HCT116 (cell line): ENCODE measurements at places on chromosomes 7 and 10. TPM values are rescaled to one million over a fixed set of nuclear protein-coding genes. Genes with fewer than 3 reads are reported as not detected.

Gene MSS51
- 1.7 TPM for total RNA-seq

Gene CHN2
- total RNA-seq: 2.1 TPM

Gene HOXA11
- total RNA-seq: 6.8 TPM

Gene PKD2L1
- 0.17 TPM for total RNA-seq

DNA sequence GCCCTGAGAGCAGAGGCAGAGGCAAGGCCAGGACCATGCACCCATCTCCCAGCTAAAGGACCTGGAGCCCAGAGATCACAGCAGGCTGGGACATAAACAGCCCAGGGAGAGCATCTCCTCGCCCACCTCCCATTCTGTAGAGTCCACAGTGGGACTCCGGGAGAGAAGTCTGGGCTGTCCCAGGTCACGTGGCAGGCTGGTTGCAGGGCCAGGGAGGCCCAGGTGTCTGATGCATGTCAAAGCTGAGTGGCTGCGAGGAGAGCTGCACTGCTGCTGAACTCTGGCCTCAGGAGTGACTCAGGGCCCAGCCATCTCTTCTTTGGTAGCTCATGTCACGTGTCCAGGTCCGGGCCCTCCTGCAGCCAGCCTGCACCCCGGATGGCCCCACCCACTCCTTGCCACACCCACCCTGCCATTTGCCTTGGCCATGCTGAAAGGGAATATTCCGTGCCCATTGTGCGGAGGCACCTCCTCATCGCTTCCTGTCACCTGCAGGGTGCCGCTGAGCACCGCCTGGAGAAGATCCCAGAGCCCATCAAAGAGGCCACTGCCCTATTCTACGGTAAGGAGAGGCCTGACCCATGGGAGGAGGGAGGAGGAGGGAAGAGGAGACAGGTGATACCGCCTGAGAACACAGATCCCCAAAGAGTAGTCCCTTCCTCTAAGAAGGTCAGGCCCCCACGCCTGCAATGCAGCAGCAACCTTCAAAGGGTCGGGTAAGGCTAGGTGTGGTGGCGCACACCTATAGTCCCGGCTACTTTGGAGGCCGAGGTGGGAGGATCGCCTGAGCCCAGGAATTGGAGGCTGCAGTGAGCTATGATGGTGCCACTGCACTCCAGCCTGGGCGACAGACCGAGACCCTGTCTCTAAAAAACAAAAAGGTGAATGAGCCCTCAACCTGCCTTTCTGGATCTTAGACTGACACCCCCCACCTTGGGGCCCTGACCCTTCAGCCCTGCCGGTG, 12.6 kb upstream of the SH2B2 start:
- H3K36me3 ChIP-seq: no peaks in the 10 kb centered on the region
- peak overlapping the region; percentile 83 for H3K27ac ChIP-seq
- H3K4me1 ChIP-seq: peaks cover 26% of the 10 kb centered on the region
- no peaks in the 10 kb centered on the region for H3K27me3 ChIP-seq

- no peak for DNase-seq
- H3K4me3 ChIP-seq: no peak overlapping the region
- H3K4me1 ChIP-seq: peaks cover 99% of the 10 kb centered on the region
- peak overlapping the region; percentile 99 for H3K27ac ChIP-seq
Observed at GRCh38 chr7:130908345-130909160, 174.5 kb upstream of the KLF14 start.

DNA sequence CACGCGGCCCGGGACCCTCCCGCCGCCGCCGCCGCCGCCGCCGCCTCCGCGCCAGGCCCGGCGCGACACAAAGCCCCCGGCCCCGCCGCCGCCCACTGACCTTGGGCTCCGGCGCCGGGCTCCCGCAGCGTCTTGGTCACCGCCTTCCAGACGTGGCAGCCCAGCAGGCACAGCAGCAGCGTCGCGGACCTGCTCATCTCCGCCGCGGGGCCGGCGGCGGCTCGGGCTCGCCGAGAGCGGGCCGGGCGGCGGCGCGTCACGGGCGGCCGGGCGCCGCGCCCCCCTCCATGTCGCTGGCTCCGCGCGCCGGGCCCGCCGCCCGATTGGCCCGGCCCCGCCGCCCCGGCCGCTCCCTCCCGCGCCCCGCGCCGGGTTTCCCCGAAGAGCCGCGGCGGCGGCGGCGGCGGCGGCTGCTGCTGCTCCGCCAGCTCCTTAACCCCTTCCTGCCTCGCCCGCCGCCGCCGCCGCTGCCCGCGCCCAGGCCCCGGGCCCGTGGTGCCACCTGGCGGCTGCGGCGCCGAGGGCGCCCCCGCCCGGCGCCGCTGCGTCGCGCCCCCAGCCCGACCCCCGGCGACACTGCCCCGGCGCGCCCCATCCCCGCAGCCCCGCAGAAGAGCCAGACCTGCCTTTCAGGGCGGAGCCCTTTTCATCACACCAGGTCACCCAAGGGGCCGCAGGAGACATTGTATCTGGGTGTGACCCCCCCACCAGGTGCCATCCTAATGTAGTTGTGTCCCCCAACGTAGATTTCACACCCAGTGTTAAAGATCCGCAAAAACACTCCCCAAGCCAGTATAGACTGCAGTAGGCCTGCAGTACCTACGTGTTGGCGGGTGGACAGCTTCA, at the start of gene FAM171A1:
FAM171A1 (minus strand) TSS at position 434 of the 846 bp plus-strand sequence; CDS start at position 197, 237 bp downstream.
- no peaks in the 10 kb centered on the region for H3K36me3 ChIP-seq
- H3K4me3 ChIP-seq: peak within 1 kb of the TSS; percentile 63
- peaks cover 6% of the 10 kb centered on the region; the same call in 1 of the 2 replicates for H3K4me1 ChIP-seq
- no peaks in the 10 kb centered on the region for H3K27me3 ChIP-seq
- no peak for DNase-seq
- H3K27ac ChIP-seq: peak within 1 kb of the TSS; percentile 56; the same call in 1 of the 2 replicates

DNA sequence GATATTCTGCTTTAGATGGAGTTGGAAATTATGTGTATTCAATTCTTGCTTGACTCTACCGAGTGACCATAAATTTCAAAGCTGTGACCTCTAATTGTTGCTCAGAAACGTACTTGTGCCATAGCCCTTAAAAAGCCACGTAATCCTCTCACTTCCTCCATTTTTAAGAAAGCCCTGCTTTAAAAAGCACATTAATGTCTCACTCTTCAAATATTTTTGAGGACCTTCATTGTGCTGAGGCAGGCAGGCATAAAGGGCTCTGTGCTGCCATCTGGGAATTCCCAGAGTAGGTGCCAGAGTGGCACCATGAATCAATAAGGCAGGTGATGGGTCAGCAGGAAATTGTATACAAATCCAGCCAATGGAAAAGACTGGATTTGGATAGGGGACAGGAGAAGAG, 97.7 kb upstream of the FAM204A start:
- H3K36me3 ChIP-seq: no peaks in the 10 kb centered on the region
- H3K4me1 ChIP-seq: no peaks in the 10 kb centered on the region
- H3K27ac ChIP-seq: no peak overlapping the region
- no peak overlapping the region for H3K4me3 ChIP-seq

- no peak for DNase-seq
- no peak within 1 kb of the TSS for H3K27ac ChIP-seq
- H3K36me3 ChIP-seq: no peaks in the 10 kb centered on the region
- peaks cover 3% of the 10 kb centered on the region; the same call in 1 of the 2 replicates for H3K27me3 ChIP-seq
- H3K4me3 ChIP-seq: no peak within 1 kb of the TSS
- H3K4me1 ChIP-seq: no peaks in the 10 kb centered on the region
Observed at GRCh38 chr10:46046261-46046660, at the start of gene MSMB. MSMB (minus strand) TSS chr10:46046269; CDS start chr10:46046237, 32 bp downstream.

DNA sequence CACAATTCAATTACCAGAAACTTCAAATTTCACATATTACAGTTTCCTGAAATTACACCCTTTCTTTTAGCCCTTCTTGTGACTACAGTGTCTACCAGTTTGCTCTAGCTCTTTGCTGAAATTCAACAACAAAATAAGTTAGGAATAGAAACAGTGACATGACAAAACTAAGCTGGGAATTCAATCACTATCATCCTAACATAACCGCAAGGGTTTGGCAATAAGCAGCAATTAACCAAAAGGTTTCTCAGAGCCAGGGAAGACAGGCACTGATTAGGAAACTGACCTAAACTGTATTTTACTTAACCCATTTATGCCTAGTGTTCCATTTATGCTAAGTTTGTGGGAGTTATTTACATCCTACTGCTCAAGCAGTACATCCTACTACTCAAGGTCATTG, 31.3 kb downstream of the HIBADH start:
- no peak overlapping the region for H3K4me3 ChIP-seq
- no peak overlapping the region for H3K27ac ChIP-seq
- H3K36me3 ChIP-seq: no peaks in the 10 kb centered on the region
- DNase-seq: no peak
- no peaks in the 10 kb centered on the region for H3K4me1 ChIP-seq

- DNase-seq: no peak
- no peak overlapping the region for H3K27ac ChIP-seq
- no peaks in the 10 kb centered on the region for H3K4me1 ChIP-seq
- H3K4me3 ChIP-seq: no peak overlapping the region
Observed at GRCh38 chr10:14645239-14645960, 129.3 kb downstream of the FAM107B start.

- no peak overlapping the region for H3K4me3 ChIP-seq
- H3K4me1 ChIP-seq: no peaks in the 10 kb centered on the region
- H3K27me3 ChIP-seq: no peaks in the 10 kb centered on the region
- H3K27ac ChIP-seq: no peak overlapping the region
- DNase-seq: no peak
Observed at GRCh38 chr10:106609470-106610266, 554.8 kb downstream of the SORCS1 start.

DNA sequence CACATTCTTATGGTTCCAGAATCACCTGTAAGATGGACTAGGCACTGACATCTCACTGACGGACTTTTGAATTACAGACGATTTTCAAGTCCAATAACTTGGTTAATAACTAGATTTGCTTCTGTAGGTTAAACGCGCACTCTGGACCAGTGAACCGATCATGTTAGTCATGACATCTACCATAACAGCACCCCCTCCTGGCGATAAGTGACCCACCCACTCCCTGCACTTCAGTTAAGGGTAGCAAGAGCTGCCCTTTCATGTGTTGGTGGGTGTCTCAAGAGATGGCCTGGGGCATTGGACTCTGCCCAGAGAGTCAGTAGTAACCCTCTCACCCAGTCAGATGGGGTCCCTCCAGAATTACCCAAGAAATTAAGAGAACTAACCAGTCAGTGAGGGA, 12.9 kb downstream of the GRM8 start:
- no peak for DNase-seq
- H3K4me1 ChIP-seq: no peaks in the 10 kb centered on the region
- no peak overlapping the region for H3K27ac ChIP-seq
- H3K36me3 ChIP-seq: no peaks in the 10 kb centered on the region

DNA sequence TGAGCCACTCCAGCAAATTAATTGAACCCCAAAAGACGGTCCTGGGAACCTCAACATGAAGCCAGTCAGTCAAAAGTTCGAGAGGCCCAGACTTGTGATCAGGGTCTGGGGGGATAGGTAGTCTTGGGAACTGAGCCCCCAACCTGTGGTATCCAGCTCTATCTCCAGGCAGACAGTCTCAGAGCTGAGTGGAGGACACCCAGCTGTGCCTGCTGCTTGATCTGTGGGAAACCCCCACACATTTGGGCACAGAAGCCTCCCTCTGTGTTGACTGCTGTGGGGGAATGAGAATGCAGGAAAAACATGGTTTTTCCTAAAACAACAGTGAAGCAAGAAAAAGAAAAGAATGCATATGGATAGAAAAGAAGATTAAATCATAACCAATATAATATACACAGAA, 16.3 kb upstream of the SNX8 start:
- H3K36me3 ChIP-seq: no peaks in the 10 kb centered on the region
- H3K4me1 ChIP-seq: no peaks in the 10 kb centered on the region
- no peak overlapping the region for H3K4me3 ChIP-seq
- H3K27me3 ChIP-seq: no peaks in the 10 kb centered on the region

GRCh38 chr7:10343108-10343507, 630.6 kb upstream of the PHF14 start:
- no peaks in the 10 kb centered on the region for H3K36me3 ChIP-seq
- H3K4me1 ChIP-seq: no peaks in the 10 kb centered on the region
- no peaks in the 10 kb centered on the region for H3K27me3 ChIP-seq
- H3K27ac ChIP-seq: no peak overlapping the region
